ENCODE measurements at places on chromosomes 7 and 10.

DNA sequence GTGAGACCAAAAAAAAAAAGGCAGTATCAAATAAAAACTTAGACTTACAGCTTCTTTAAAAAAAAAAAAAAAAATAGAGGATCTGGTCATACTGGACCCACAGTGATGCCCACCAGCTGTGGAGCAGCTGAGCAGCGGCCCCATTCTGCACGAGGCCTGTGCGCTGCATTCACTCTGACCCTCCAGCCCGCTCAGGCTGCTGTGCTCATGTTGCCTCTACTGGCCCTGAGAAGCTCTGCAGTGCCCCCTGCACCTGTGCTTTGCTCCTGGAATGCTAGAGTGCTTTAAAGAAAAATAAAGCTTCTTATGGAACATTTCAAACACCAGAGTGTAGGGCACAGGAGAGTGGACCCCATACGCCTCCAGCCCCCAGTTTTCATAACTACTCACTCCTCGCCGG, 33.2 kb downstream of the TMEM120A start:
- DNase-seq = no peak

- DNase-seq = no peak
Measured at GRCh38 chr7:143320620-143321019, 4.7 kb downstream of the CLCN1 start.

- no peak for DNase-seq
Measured at GRCh38 chr7:121954803-121955202, 81.8 kb downstream of the PTPRZ1 start.

DNA sequence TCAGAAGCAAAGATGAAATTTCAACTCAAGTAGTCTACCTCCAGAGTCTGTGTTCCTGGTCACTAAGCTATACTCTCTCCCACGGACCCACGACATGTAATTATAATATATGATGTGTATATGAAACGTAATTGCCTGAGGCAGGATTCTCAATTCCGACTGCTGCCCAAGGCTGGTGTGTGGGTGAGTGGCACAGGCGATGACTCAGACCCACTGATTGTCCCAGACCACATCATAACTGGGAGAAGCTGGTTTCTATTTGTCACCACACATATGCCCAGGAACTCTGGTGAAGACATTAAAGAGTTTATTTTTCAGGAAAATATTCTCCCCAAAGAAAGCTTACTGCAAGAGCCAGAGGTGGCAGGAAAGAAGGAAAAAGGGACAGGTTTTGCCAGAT, 219.3 kb downstream of the JAZF1 start:
- peak; percentile 22 for DNase-seq

- DNase-seq = peak; percentile 77
Measured at GRCh38 chr7:151249732-151250072, 1.2 kb upstream of the SMARCD3 start.

GRCh38 chr10:516764-517163, 172.7 kb downstream of the DIP2C start:
- no peak for DNase-seq

DNA sequence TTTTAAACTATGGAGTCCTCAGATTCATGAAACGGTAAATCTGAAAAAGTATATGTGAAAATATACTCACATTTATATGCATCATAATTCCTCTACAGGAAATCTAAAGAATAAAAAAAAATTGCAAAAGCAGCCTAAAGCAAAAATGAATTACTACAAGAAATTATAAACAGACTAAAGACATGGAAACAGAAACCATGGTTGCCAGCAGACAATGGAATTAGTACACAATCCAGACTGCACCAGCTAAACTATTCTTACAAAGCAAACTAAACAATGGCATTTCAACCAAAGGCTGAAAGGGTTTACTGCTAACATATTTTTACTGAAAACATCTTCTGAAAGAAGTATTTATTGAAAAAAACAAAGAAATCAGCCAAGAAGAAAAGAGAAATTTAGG, 51.6 kb downstream of the COL28A1 start:
- DNase-seq = no peak

DNA sequence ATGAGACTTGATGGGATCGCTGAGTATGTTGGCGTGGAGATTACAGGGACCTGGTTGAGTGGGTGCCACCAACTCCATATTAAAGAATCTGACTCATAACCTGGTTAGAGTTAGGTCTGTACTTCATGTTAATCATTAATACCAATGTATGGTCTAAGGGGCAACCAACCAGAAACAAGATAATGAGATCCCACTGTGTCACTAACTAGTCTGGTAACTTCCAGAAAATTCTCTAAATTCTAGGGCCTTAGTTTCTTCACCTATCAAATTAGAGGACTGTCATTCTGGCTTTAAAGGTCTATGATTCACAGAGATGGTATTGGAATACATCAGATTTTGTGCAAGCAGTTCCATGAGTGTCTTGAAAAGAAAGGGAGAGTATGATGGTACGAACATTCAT, 102.2 kb downstream of the SNX10 start:
- no peak for DNase-seq

DNA sequence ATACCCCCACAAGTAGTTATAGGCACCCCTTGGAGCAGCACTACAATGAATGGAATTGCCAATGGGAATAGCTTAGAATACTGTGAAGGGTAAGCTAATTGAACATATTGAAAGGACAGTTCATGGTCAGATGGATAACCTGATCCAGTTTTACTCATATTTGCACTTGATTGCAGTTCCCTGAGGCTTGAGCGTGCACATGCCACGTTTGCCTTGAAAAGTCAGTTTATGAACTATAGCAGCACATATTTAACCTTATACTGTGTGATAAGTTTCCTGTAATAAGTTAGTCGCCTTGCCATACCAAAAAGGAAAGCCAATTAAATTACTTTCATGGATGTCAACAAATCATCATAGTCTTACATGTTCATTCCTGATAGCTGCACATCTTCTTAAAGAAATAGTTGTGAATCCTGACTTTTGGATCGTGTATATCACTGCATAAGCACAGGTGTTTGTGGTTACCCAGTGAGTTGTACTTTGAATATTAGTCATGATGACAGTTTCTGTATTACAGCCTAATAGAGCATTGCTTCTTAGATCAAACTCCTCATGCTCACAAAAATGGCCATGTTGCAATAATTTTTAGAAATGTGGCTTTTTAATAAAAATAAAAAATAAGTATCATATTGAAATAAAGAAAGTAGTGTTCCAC, 21.6 kb downstream of the DNTT start:
- DNase-seq = no peak

- DNase-seq = peak; percentile 69
Measured at GRCh38 chr10:91163269-91163868, 57.1 kb upstream of the PCGF5 start.

DNA sequence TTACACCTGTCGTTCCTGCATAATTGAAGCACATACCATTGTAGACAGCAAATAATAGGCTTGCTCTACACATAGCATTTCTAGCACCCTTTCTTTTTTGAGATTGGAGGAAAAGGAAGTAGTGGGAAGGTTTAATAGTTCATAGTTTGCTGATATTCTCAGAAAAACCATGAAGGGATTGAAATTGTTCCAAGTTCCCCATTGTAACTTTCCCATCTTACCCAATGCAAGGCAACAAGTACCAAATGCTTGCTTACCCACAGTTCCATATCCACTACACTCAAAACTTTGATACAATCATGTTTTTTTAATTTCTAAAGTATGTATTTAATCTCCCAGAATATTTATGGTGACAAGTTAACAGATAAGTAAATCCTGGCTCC, 13.8 kb downstream of the CYP3A5 start:
- DNase-seq = no peak

DNA sequence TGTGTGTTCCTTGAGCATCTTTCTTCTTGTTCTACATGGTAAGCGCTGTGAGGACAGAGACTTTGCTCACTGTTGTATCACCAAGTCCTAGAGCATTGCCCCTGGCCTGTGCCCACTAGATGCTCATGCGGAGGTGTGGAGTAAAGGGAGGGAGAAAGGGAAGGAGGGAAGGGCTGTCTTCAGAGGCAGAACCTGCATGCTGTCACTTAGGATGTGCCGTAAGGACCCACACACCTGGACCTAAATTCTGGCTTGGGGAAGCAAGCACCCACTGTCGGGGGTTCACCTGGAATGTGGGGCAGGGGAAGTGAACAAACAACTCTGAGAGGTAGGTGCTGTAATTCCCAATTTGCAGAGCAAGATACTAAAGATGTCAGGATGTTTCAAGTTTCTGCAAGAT, 129.5 kb downstream of the PTPN20 start:
- DNase-seq = peak; percentile 4

- DNase-seq = no peak
Measured at GRCh38 chr7:29996321-29996720, 6.7 kb upstream of the SCRN1 start.

DNA sequence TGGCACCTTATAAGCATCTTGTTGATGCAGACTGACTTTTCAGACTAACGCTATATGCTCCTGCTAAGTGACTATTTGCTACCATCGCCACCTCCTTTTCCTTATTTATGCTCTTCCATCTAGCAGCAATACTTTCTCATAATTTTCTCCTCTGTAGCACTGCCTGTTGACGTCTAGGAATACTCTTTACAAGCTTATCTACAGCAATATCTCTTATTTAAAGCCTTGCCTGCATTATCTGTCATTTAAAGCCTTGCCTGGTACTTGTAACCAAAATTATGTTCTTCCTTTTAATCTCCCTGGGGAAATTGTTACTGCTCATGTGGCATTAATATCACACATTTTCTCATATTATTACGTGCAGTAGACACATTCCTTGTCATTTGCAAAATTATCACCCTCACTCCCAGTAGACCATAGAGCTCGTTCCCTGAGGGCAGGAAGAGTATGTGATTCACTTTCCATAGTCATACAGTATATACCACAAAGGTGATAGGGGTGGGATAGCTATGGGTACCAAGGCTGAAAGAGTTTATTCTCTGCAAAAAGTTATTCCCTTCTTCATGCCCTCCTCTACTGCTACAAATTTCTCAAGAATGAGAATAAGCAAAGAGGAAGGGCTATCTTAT, 359.7 kb upstream of the PCDH15 start:
- DNase-seq = no peak

- no peak for DNase-seq
Measured at GRCh38 chr10:126109893-126110292, 213.5 kb downstream of the FANK1 start.

DNA sequence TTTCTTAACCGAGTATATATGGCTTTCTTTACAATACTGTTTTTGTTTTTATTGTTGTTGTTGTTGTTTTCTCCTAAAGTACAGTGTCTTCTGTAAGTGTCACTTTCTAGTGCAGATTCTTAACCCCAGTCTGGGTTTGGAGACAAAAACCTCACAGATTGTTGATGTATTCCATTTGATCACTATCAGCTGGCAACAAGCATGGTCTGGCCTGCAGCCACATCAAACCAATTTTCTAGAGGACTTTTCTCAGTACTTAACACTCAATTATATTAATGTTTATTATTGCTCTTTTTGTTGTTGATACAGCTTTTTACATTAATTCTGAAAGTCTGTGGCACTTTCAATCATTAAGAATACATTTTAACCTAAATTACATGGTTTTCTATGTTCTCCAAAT, 17.1 kb downstream of the LRRN3 start:
- DNase-seq = no peak

GRCh38 chr7:95976369-95977060, 204.2 kb downstream of the DYNC1I1 start:
- DNase-seq = no peak

- no peak for DNase-seq
Measured at GRCh38 chr7:81284576-81284975, 365.7 kb upstream of the SEMA3C start.

- no peak for DNase-seq
Measured at GRCh38 chr10:94500063-94500462, 45.5 kb upstream of the HELLS start.

DNA sequence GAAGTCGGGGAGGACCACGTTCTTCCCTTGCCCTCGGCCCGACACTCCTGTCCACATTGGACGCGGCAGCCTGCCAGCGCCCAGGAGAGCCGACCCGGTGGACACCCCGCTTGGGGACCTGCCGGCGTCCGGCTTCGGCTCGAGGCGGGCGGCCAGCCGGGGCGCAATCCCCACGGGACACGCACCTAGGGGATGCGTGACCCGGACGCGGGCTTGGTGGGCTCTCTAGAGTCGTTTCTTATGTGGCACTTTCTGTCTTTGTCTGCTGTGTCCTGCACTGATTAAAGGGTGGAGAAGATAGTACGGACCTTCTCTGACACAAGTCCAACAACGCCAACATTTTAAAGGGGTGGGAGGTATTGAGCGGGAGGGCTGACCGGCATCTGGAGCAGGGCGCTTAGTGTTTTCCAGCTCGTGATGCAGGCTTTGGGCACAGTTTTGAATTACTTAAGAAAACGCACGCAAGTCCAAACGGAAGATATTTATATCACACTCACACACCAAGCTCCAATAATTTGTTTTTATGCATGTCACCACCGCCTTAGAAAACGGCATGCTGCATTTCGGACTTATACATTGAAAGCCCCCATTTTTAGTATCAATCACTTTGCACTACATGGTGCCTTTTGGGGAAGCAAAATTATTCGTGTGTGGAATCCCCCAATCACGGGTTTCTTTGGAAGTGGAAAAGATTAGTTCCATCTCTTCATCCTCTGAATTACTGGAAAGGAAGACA, 3.9 kb upstream of the SPAG6 start:
- DNase-seq = no peak

GRCh38 chr10:72133517-72133916, 45.2 kb upstream of the SPOCK2 start:
- DNase-seq = no peak

DNA sequence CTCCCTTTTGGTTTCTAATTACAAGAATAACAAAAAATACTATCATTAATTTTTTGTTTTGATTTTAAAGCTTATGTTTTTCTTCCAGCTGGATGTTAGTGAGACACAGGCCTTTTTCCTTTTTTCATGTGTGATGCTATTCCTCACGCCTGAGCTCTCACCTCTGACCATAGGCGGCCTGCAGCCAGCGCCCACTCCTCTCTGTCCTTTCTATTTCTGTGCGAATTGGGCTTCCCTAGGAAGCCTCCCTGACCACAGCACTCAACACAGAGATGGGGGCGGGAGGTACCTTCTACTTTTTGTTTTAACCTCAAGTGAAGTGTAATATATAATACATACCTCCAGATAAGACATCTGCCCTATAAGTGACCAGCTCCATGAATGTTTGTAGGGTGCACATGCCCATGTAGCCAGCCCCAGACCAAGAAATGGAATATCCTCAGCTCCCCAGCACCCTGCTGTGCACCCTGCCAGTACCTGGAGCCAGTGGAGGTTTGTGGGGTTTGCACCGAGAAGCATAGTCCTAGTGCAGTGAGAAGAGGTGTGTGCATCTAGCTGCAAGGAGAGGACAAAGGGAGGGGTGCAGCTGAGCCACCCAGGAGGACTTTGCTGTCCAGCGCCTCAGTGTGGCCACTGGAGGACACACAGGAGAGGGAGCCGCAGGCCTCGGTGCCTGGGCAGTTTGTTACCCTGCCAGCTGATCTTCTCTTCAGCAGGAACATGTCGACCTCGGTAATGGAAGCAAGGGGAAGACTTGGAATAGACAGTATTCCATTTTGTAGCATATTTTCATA, 38.5 kb downstream of the BNIP3 start:
- no peak for DNase-seq

GRCh38 chr7:15765753-15766152, 79.3 kb upstream of the MEOX2 start:
- DNase-seq = no peak

GRCh38 chr7:130513447-130513846, 21.6 kb downstream of the MEST start:
- peak; percentile 3 for DNase-seq

- no peak for DNase-seq
Measured at GRCh38 chr10:69819716-69820506, 18.2 kb downstream of the COL13A1 start.
